ENCODE measurements at places on chromosomes 3 and 15.
A peak's percentile ranks its signal among the peaks of the same experiment; 100 is the strongest.

GRCh38 chr3:47348411-47349154 lies 32.2 kb upstream of the PTPN23 start:
- no peak for DNase-seq

DNA sequence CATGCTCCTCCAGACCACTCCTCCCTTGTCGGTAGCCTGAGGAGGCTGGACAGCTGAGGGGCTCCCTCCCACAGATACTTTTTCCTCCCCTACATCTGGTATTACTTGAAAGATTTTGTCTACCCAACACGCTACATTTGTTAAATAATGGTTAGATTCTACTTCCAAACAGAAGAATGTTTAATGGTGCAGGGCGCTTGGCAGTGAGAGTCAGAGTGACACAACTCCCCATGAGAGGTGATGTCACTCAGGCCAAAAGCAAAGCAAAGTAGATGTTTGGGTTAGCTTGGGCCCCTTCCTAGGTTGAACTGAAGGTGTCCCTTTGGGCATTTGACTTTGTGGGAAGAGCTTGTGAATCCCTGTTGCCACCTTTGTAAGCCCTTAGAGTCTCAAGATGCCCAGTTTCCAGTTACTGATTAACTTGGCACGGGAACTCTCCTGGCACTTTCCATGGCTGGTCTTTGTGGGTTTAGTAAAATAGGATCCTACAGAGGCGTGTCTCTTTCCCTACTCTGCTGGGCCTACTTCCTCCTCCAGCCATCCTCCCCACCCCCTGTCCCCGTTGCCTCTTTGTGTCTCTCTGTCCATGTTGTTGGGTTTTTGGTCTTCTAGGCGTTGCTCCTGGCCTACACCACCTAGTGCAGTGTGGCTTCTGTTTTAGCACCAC lies 5.6 kb downstream of the LIMD1 start:
- no peak for DNase-seq

GRCh38 chr15:31130576-31131237 lies 29.2 kb upstream of the TRPM1 start:
- no peak for DNase-seq

DNA sequence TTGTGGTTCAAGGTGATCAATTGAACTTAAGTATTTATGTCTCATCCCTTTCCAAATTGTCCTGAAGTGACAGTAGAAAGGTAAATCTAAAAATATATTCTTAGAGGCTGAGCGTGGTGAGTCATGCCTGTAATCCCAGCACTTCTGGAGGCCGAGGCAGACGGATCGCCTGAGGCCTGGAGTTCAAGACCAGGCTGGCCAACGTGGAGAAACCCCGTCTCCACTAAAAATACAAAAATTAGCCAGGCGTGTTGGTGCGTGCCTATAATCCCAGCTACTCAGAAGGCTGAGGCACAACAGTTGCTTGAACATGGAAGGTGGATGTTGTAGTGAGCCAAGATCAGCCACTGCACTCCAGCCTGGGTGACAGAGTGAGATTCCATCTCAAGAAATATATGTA lies 226.6 kb downstream of the DPH6 start:
- DNase-seq: no peak

GRCh38 chr3:42535981-42536784 lies 33.7 kb downstream of the VIPR1 start:
- no peak for DNase-seq

DNA sequence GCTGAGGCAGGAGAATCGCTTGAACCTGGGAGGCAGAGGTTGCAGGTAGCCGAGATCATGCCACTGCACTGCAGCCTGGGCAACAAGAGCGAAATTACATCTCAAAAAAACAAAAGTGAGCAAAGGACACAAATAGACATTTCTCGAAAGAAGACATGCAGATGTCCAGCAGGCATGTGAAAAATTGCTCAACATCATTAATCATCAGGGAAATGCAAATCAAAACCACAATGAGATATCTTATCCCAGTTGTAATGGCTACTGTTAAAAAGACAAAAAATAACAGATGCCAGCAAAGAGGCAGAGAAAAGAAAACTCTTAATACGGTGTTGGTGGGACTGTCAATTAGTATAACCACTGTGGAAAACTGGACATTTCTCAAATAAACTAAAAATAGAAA lies 20.9 kb downstream of the ASB7 start:
- no peak for DNase-seq

DNA sequence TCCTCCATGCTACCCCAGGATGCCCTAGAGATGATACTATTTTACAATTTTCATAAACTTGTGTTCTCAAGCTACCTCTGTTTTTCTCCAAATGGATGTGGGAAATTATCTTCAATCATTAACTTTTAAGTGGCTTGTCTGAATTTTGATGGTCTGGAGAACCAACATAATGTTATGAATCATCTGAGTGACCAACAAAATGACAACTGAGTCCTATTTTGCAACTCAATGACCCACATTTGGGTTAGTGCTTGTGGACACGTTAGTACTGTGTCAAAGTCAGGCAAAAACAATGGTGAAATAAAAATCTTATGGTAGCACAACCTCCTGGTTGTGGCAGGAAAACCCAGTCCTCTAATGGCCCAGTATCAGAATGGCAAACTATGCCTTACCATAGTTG lies 352.4 kb upstream of the ZNF385D start:
- no peak for DNase-seq

- no peak for DNase-seq
Observed at GRCh38 chr3:48278884-48279559, 38.1 kb downstream of the ZNF589 start.

DNA sequence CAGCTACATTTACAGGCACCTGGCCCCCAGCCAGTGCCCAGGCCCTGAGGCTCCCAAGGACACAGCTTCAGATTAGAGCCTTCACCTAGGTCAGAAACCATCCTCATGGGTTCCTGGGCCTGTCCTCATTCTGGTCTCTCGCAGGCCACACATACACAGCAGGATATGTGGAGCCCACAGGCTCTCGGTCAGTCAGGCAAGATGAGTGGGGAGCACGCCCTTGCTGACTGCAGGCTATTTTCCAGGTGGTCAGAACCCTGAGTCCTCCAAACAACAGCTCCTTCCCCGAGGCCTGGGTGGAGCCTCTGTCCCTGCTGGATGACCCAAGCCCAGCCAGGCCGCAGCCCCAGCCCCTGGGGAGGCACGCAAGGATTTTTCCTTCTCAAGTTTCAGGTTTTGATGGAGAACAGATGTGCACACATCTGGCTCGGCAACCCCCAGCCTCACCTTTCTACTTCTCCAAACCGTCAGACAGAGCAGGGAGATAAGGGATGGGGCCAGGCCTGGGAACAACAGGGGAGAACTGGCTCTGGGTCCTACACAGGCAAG lies 1.6 kb downstream of the STRA6 start:
- no peak for DNase-seq

- DNase-seq: peak; percentile 20
Observed at GRCh38 chr3:149224736-149225594, 3.3 kb upstream of the CP start.

GRCh38 chr15:55530861-55531313 lies 22.9 kb upstream of the DNAAF4 start:
- DNase-seq: no peak

GRCh38 chr3:64957408-64958198 lies 269.8 kb upstream of the ADAMTS9 start:
- DNase-seq: no peak

DNA sequence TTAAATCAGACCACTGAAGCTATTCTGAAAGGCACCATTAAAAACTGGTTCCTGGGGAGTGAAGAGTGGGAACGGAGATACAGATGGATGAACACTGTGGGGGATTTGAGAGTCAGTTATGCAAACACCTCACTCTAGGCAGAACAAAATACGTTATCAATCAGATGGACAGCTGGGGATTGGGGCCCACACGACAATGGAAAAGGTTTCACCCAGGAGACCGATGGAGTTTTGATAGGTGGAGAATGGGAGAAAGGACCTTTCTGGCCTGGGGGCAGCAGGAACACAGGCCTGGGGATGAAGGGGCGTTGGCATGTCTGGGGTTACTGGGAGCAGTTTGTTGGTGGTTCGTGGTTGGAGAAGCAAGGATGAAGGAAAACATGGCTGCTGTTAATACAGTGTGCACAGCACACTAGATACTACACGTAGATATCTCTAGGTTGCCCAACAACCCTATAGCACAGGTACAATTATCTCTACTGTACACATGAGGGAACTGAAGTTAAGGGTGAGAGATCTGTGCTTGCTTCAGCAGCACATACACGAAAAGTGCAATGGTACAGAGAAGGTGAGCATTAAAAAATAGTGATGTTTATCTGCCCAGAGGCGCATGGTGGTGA lies 16.5 kb downstream of the ST6GAL1 start:
- no peak for DNase-seq

GRCh38 chr3:138199851-138200250 lies 12.8 kb downstream of the ARMC8 start:
- DNase-seq: no peak

GRCh38 chr3:25856902-25857518 lies 67.1 kb downstream of the OXSM start:
- DNase-seq: no peak

GRCh38 chr3:142244056-142244455 lies 18.7 kb upstream of the GK5 start:
- no peak for DNase-seq

DNA sequence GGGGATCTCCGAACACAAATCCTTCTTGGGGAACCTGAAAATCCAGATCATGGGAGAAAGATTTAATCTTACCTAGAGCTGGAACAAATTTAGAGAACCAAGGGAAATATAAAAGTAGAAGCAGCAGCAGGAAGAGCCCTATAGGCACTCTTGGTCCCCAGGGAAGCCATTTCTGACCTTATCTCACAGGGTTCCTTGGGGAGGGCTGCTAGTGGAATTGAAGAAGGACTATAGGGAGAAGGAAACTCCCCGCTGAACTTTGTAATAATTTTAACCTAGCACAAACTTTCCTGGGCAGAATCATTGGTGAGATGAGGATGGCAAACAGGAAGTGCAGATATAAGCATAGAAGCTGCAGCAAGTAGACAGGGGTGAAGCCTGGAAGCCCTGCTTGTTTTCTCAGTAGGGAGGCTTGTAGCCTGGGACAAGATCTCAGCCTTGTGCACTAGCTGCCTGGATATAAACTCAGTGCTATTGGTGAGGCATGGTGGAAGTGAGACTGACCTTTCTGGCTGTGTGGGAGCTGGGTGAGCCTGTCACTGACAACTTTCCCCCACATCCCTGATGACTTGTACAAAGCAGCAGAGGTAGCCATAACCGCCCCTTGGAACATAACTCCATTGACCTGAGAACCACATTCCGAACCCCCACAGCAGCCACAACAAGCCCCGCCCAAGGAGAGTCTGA lies 343.0 kb upstream of the TGFBR2 start:
- DNase-seq: no peak

DNA sequence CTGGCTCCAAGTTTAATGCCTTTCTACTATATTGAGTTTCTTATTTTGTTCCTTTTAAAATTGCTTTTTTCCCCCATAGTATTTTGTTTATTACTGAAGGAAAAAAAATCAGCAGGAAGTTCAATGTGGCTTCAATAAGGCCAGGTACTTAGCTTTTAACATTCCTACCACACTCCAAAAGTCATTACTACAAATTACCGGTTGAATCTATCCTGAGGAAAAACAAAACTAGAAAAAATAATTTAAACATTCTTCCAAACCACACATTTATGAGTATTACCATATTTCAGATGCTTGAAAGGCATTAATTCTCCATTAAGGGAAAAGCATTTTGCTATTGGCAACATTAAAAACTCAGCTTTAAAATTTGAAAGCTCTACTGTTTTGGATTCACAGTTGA lies 20.2 kb upstream of the TNFSF10 start:
- no peak for DNase-seq

GRCh38 chr3:193812791-193813500 lies 219.9 kb downstream of the OPA1 start:
- no peak for DNase-seq

- DNase-seq: no peak
Observed at GRCh38 chr3:129304146-129304961, 25.7 kb downstream of the HMCES start.

- no peak for DNase-seq
Observed at GRCh38 chr15:52803467-52804306, 13.6 kb upstream of the ONECUT1 start.

- no peak for DNase-seq
Observed at GRCh38 chr3:119601154-119601553, 3.5 kb downstream of the PLA1A start.

DNA sequence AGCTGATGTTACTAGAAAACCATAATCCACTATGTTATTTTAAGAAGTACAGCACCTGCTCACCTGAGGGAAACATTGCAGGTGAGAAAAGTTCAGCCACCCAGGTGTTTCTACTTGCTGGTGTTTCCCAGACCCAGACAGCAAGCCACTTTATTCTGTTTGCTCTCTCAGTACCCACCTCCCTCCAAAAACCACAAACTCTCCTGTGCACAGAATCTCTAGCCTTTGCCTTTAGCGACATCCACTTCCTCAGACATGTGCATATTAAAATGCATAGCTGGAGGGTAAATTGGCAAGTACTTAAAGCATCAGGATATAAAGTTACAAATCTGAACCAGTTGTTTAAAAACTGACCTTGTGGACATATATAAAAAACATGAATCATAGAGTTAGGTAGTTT lies 36.7 kb downstream of the VGLL3 start:
- DNase-seq: no peak

DNA sequence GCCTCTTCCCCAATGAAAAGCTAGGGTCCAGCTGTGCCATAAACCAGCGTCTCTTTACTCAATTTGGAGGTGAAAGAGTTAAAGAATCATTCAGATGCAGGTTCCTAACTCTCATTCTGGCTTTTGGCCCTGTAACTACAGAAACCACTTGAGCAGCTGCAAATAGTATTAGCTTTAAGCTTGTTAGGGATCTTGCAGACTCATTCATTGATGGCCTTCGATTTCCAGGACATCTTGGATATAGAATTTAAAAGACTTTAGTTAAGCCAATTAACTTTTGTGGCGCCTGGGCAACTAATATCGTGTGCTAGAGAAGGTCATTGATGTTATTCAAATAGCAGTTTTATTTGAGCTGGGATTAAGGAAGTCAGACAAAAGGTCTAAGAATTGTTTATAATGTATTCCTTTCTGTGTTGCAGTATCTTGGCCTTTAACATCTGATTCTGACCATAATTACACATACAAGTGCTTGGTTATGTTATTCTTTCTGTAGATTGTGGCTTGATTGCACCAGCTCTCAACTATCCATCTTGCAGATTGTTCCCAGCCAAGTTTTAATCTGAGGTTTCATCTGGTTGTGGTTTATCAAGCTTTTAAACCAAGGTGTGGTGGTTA lies 185.3 kb downstream of the CACNA2D3 start:
- no peak for DNase-seq

DNA sequence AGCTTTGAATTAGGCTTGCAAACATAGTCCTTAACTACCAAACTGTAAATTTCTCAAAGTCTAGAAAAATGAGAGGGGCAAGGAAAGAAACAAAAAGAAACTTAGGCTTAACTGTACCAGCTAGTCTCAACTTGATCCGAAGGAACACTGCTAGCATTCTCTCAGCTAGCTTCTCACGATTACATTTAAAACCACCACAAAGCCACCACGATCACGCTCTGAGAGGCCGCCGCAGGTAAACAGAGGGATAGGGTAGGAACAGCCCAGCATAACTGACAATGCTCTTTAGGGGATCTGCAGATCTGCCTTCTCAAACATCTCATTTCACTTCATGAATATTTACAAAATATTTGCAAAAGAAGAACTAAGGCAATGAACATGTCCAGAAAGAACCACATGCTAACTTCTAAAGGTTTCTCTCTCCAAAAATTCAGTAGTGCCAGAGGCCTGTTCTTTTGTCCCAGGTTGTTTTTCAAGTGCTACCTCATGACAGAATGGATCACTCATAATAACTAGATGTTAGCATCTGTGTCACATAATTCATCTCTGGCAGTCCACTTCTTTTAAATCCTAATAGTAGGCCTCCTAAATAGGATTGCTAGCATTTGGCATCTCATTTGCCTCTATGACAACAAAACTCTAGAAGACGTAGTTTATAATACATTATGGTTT lies 18.9 kb downstream of the VGLL4 start:
- DNase-seq: no peak

Data from stimulated activated CD4-positive, alpha-beta T cell treated with anti-CD3 and anti-CD28 coated beads, TNF-alpha, amount 100 ng/mL, for 48 hours (primary cell).